ENCODE measurements at places on chromosomes 3 and 15. TPM values are rescaled to one million over a fixed set of nuclear protein-coding genes. Genes with fewer than 3 reads are reported as not detected.
A peak's percentile ranks its signal among the peaks of the same experiment; 100 is the strongest.

DNA sequence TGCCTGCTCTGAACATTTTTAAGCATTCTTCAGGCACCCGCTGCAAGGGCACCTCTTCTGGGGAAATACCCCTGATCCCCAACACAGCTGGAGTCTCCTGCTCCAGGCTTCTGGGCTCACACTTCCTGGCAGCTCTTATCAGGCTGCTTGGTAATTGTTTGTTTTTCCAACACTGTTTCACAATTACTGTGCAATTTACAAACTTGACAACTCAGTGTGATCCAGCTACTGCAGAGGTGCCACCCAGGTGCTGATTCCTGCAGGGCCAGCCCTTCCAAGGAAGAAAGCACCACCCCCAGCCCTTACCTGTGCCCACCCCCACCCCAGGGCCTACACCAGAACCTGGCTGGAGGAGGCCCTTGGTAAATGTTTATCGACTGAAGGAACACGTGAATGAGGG, 66.5 kb downstream of the MAGEF1 start:
- no peak for DNase-seq

- no peak for DNase-seq
Measured at GRCh38 chr15:48400086-48400485, 68.9 kb downstream of the DUT start.

- no peak for DNase-seq
Measured at GRCh38 chr3:100629421-100630127, 20.2 kb downstream of the ADGRG7 start.

DNA sequence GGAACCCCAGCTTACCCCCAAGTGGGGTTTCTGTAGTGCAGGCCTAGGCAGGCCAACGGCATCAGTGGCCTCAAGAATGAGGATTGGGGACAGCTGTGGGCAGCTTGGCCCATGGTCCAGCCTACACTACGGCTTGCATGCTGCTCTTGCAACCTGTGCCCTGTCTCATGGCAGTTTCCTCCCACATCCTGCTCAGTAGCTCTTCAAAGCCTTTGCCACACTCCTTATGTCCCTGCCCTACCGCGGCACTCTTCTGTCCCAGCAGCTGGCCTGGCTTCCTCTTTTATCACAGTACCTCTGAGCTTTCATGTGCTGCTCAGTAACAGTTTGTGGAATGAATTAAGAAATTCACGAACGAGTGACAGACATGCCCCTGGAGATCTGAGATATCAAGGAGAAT, 431.0 kb downstream of the EPHB1 start:
- DNase-seq: no peak

GRCh38 chr3:30180310-30181177, 425.9 kb upstream of the TGFBR2 start:
- DNase-seq: no peak

GRCh38 chr3:62521464-62522105, 148.2 kb upstream of the FEZF2 start:
- DNase-seq: no peak

GRCh38 chr15:82951472-82952157, 905 bp downstream of the HOMER2 start:
- no peak for DNase-seq

- DNase-seq: no peak
Measured at GRCh38 chr15:92608866-92609700, 46.5 kb downstream of the FAM174B start.

DNA sequence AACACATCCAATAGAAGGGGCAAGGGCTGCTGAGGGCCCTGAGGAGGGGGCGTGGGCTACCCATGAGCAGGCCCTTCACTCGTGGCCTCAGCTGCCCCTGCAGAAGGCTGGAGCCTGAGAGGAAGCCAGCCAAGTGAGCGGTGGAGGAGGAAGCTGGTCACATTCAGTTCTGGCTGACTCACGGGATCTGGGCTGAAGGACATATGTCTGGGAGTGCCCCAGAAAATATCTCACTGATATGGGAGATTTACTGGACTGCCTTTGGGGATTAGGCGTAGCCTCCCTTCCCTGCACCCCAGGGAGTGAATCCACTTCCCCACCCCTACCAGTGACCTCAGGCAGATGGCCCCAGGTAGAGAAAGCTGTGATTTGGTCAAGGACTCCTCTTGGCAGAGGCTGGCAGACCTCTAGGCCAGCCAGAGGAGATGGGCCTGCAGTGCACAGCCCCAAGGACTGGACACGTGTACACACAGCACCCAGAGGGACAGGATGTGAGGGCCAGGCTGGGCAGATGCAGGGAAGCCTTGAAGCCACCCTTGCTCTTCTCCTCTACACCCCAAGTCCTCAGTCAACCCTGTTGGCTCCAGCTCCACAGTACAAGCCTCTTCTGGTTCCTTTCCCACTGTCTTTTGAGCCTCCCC, 14.2 kb upstream of the ANKDD1A start:
- DNase-seq: peak; percentile 78

GRCh38 chr3:98971169-98971681, 69.7 kb upstream of the DCBLD2 start:
- DNase-seq: no peak

DNA sequence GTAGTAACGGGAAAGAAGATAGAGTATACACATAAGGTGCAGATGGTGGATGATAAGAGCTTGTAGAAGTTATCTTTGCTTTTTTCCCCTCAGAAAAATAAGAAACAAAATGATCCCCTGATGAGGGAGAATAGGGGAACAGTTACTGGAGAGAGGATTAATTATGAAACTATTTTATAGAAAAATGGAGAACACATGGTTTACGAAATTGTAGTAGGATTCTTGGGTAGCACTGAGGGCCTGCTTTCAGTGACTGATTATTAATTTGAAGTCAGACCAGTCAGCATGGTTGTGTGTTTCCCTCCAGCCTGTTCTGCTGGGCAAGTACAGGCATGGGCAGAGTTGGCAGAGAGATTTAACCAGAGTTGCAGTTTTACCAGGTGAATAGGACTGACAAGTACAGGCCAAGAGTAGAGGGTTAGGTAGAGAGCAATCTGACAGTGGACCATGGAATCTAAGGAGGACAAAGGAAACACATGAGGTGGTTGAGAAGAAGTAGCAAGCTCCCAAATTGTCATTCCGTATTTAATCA, 5.9 kb downstream of the SLC49A4 start:
- no peak for DNase-seq

DNA sequence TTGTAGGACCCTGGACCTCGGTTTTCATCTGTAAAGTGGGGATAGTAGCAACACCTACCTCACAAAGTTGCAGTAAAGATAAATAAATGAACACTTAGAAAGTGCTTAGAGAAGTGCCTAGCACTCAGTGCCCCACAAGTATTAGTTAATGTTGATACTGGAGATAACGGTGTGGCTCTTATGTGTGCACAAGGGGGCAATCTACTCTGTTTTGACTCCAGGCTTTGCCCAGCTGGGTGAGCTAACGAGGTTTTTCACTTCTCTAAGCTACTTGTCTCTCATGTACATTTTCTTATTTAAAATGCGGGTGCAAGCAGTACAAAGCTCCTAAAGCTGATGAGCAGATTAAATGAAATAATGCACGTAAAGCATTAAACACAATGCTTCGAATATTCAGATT, 193.5 kb upstream of the ICE2 start:
- DNase-seq: no peak

GRCh38 chr3:98172621-98173020, 6.1 kb downstream of the OR5H15 start:
- no peak for DNase-seq

- DNase-seq: no peak
Measured at GRCh38 chr15:93121973-93122910, 33.2 kb upstream of the RGMA start.

DNA sequence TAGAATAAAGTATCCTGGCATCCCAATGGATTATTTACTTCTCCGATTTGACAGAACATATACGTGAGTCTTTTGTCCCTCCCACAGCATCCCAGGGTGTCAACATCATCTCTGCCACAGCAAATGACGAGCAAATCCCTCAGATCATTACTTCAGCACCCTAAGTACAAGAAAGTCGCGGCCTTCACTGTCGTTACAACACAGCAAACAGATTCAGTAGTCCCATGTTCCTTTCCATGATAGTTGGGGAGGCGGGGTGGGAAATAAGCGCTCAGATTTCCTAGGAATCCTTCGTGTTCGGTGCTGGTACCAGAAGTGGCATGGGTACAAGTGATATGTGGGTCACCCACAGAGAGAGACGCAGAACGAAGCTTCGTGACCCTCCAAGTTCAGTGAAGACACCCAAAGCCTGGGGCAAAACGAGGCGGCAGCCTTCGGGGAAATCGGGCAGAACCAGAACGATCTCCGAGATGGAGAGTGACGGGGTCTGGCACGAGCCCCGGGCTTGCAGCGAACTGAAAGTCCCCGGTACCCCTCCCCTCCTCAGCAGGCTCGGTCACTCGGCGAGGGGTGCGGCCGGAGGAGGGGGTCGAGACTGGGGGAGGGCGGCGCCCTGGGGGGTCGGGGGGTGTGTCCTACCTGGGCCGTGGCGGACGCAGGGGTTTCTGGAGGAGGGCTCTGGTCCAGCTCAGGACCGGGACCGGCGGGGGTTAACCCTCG, 619 bp downstream of the TTBK2 start:
- no peak for DNase-seq

DNA sequence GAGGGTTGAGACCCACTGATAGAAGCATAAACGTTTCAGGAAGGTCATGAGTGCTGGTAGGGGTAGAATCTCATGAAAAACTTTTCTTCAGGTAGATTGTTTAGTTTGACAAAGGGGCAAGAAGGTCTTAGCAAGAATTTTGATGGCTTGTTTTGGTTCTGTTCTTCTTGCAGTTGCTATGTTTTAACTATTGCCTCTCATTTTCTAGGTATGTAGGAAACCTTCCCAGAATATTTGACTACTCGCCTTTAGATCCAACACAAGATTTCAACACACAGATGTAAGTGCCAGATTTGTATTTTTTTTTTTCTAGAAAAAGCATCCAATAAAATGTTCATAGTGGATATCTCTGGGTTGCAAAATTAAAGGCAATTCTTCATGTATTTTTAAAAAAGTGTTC, 77.1 kb downstream of the USP13 start:
- DNase-seq: no peak

- no peak for DNase-seq
Measured at GRCh38 chr15:45581919-45582318, 5.3 kb upstream of the BLOC1S6 start.

DNA sequence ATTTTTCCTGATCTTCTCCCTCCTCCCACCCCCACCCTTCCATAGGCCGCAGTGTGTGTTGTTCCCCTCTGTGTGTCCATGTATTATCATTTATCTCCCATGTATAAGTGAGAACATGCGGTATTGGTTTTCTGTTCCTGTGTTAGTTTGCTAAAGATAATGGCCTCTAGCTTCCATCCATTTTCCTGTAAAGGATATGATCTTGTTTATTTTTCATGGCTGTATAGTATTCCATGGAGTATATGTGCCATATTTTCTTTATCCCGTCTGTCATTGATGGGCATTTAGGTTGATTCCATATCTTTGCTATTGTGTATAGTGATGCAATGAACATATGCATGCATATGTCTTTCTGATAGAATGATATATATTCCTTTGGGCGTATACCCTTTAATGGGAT, 173.3 kb upstream of the NAALADL2 start:
- no peak for DNase-seq

DNA sequence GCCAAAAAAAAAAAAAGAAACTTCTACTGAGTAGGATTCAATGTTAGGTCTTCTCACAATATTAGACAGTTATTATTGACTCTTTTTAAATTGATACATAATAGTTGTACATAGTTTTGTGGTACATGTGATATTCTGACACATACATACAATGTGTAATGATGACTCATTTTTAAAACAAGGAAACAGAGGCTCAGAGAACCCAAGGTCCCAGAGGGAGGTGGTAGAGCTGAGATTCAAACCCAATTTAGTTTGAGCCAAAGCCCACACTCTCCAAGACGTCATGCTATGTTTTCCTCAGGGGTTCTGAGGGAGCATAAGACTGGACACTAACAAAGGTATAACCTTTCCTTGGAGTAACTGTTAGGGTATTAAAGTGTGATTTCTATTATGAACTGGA, 40.6 kb downstream of the MYO5C start:
- DNase-seq: no peak

- DNase-seq: no peak
Measured at GRCh38 chr3:184711493-184712247, at the start of gene MAGEF1. Gene MAGEF1 (minus strand): TSS chr3:184712064. CDS start chr3:184711821, 243 bp downstream.

DNA sequence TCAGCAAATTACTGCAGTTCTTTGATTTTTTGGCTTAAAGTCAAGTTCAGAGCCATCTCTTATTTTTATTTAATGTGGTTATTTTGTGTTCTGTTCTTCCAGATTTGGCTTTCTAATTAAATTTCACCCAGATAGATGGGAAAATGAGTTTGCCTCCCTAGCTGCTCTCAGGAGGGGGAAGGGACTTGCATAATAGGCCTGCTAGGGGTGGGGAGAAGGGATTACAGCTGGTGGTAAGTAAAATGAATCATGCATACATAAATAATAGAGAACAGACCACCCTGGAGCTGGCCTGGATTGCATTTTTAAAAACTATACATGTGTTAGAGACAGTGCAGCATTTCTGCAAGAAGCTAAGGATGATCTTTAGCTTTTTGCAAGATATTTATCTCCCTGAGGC, 3.9 kb upstream of the PXYLP1 start:
- DNase-seq: no peak

DNA sequence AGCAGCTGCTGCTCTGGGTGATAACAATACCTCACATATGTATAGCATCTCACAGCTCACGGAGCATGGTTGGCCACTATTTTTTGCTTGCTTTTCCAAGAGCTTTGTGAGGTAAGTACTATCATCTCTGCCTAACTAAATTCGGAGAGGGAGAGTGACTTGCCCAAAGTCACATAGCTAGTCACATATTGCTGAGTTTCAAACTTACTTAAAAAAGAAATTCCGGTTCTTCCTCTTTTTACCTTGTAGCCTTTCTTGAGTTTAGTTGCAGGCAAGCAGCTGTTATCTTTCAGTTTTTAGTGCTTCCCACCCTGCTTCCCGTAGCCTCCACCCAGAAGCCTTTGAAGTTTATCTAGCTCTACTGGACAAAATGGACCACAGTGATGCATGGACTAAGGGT, 309.2 kb downstream of the PDCD6IP start:
- no peak for DNase-seq

DNA sequence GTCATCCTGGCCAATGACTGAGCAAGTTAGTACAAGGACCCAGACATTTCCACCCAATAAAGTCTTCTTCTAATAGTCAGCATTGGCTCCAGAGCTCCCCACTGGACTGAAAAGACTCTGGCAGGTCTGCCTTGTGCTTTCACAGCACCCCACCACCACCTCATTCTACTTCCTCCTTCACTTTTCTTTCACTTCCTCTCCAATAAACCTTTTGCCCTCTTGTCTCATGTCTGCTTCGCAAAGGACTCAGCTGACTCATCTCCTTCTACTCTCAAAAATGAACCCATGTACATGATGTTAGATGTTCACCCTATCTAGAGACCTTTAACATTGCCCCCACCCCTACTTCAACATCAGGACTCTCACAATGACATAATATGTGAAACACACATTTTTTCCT, 181.0 kb upstream of the PPP2R3A start:
- DNase-seq: no peak

GRCh38 chr3:144770915-144771351, 799.3 kb downstream of the DIPK2A start:
- no peak for DNase-seq

GRCh38 chr3:188706599-188706998, 465.2 kb upstream of the TPRG1 start:
- DNase-seq: no peak

- no peak for DNase-seq
Measured at GRCh38 chr3:120311863-120312794, 27.1 kb upstream of the GPR156 start.

The MESP2 gene
- not detected for total RNA-seq

The ABHD6 gene
- 37.3 TPM for total RNA-seq

The GPR62 gene
- total RNA-seq: not detected

The DAZL gene
- not detected for total RNA-seq

The CISH gene
- 20.5 TPM for total RNA-seq

The SLC24A5 gene
- 8.4 TPM for total RNA-seq

The GPR171 gene
- 1.5 TPM for total RNA-seq

The CCR9 gene
- not detected for total RNA-seq

The CYP1A1 gene
- total RNA-seq: 0.64 TPM

All from suprapubic skin (tissue), 4 donors.